ENCODE measurements at places on chromosomes 7 and 10. TPM values are rescaled to one million over a fixed set of nuclear protein-coding genes. Genes with fewer than 3 reads are reported as not detected.

The FAM180A gene
- not detected for total RNA-seq

The OR6B1 gene
- total RNA-seq: not detected

The TAS2R5 gene
- total RNA-seq: 0.62 TPM

The GRID1 gene
- total RNA-seq: not detected

The ZNF273 gene
- total RNA-seq: 7.2 TPM

The PPP2R2D gene
- total RNA-seq: 33.7 TPM
